ENCODE measurements at places on chromosomes 7 and 10.

- DNase-seq, result no peak
These were observed 293.5 kb downstream of the CDK14 start for GRCh38 chr7:90889644-90890043.

DNA sequence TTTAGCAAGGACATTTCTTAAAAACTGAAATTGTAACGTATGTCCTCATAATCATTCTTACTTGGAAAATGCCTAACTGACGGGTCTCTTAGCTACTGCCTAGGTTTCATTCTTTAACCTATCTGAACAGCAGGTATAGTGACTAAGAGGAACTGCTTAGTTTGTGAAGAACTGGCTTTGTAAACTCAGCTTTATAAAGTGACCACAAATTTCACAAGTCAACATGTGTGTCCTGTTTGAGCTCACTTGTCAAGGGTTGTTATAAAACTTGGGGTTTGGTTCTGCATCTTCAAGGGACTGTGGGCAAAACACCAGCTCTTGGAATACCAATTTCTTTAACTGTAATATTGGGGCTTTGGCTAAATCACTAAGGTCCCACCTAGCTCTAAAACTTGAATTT is 32.2 kb downstream of the MRPS33 start:
- no peak for DNase-seq

- DNase-seq, result no peak
These were observed 272.4 kb downstream of the ADARB2 start for GRCh38 chr10:1464881-1465417.

DNA sequence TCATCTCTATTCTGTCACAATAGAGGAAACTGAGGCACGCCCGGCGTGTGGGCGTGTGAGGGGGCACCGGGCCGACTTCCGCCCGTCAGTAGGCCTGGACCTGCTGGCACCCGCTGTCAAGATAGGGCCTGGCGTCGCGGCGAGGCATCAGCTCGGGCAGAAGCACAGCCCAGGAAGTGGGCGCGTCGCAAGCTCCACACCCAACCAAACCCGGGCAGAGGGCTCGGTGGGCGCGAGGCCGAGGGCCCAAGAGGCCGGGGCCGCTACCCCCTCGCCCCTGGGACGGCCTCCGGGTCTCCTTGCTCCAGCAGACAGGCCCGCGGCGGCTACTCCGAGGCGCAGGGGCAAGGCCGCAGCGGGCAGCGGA is 91.2 kb downstream of the SPAG6 start:
- no peak for DNase-seq

GRCh38 chr7:151400626-151401315 is 9.1 kb downstream of the WDR86 start:
- DNase-seq, result no peak

DNA sequence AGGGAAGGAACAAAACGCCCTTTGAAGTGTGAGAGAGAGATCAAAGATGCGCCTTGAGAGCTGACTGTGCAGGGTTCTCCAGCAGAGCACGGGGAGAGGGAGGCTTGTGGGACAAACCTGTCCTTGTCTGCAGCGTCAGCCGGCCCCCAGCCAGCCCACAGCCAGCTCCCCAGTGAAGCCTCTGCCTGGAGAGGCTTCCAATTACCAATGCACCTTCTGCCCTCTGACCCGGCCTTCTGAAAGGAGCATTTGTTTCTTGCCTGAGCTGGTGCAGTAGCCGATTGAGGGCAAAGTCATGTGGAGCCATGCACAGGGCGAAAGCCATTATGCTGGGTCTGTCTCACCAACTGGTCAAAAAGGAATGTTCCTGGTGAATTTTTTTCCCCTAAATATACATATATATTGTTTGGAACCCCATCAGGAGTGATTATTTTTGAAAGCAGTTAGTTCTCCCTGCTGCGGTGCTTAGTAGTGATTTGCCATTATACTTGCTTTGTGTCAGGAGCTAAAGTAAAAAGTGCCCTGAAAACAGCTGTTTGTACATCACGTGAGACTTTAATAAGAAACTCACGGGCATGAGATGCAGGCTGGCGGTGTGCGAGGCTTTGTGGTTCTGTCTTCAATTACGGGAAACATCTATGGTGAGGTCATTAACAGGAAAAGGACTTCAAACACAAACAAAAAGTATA is 268.6 kb downstream of the KLF6 start:
- no peak for DNase-seq

DNA sequence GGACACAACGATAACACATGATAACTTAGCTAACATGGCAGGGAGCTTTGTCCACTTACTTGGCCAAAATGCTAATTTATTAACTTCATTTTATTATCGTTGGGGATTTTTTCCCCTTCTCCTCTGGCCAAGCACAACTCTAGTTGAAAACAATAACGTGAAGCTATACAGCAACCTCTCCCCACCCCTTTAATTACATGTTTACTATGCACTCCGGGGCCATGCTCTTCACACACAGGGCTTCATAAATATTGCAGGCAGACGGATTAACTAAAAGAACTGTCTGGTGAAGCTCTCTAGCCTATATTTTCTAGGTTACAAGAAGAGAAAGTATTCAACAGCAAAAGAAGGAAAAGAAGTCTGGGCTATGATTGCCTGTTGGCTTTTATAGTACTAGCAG is 51.7 kb downstream of the XRCC2 start:
- DNase-seq, result no peak

- DNase-seq, result no peak
These were observed 456.7 kb upstream of the FOXK1 start for GRCh38 chr7:4225361-4225771.

GRCh38 chr7:22654831-22655230 is 72.2 kb upstream of the IL6 start:
- no peak for DNase-seq

- no peak for DNase-seq
These were observed 72.8 kb downstream of the CTTNBP2 start for GRCh38 chr7:117800406-117800805.

Data from stimulated activated CD8-positive, alpha-beta memory T cell treated with anti-CD3 and anti-CD28 coated beads, Interleukin-4, amount 100 ng/mL, for 1 hour (primary cell).